MM.1S (cell line): ENCODE measurements at places on chromosomes 2 and 18.

GRCh38 chr18:76373297-76373696, 121.7 kb downstream of the ZNF516 start:
- DNase-seq: no peak

- DNase-seq: no peak
Measured at GRCh38 chr2:100214265-100214971, 72.0 kb upstream of the AFF3 start.

DNA sequence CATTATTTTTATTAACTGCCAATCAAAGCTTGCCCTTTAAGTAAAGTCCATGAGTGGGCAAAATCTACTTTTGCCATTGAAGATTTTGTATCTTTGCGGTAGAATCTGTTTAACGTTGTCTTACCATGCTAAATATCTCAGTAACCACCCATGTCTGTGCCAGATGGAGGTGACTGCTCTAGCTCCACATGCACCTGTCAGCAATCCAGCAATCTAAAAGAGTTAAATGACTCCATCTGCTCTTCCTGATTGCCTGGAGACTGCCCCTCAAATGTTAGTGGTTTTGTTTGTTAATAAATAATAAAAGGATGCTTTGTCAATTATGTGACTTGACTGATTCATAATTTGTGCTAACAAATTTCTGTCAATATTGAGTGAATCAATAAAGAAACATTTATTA, 141.7 kb downstream of the RBM43 start:
- no peak for DNase-seq

GRCh38 chr2:15299904-15300520, 261.1 kb downstream of the NBAS start:
- no peak for DNase-seq

DNA sequence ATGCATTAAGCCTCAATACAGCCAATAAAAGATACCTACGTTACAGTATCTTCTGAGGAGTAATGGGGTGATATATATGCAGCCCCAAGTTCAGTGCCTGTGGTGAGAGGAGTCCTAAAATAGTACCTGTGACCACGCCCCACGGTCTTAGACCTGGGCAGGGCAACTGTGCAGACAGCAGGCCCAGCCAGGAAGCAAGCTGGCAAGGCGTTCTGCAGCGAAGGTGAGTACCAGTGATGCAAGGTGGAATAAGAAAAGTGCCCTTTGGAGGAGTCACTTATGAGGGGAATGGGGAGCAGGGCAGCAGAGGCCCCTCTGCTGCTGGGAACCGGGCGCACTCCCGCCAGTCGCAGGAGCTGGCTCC, 12.7 kb upstream of the MAP3K2 start:
- DNase-seq: peak; percentile 30

DNA sequence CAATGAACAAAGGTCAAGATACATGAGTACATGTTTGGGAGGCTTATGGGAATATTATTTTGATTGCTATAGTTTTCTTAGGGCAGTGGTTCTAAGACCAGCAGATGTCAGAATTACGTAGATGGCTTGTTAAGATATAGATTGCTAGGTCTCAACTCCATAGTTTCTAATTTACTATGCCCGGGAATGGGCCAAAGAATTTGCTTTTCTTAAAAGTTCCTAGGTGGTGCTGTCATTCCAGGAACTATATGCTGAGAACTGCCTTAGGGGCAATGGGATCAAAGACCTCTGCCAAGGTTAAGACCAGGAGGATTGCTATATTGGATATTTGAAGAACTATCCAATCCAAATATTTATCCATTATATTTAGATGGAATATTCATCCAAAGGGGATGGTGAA, 141.8 kb downstream of the FSIP2 start:
- no peak for DNase-seq

DNA sequence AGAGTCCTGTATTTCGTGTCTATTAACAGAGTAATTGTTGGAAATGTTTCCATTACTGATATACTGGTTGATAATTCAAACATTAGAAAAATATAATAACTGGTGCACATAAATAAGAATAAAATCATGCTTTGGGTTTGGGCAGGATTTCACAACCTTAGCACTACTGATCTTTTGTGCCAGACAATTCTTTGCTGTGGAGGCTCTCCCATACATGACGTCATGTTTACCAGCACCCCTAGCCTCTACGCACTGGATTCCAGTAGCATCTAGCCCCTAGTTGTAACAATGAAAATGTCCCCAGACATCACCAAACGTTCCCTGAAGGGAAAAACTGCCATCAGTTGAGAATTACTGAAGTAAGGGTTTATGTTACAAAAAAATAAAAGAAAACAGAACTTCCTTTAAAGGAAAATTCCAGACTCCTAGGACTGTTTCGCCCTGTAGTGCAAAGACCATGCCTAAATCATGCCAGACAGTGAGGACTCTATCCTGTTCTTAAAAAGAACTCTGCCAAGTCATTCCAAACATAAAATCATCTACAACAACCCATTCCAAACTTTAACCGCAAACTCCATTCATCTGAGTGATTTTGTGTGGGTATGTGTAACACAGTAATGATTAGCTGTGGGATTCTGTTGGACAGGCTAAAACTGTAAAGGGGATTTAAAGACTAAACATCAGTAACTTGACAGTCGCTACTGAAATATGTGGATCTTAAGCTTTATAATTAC, 313.4 kb upstream of the CCDC68 start:
- no peak for DNase-seq

DNA sequence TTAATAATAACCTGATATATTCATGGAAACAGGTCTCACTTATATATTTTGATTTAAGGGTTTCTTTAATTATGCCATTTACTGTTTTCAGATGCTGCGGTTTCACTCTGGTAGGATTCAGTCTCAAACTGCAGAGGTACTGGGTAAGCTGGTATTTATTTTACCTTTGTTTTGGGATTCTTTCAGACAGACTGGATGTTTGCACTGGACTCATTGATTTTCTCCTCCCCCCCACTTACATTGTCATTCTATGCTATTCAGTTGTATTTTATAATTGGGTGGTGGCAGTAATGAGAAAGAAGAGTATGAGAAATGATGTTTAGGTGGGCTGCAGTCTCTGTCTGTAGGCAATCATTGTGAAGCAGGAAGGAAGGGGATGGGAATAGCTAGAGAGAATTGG, 155.6 kb downstream of the AQP4 start:
- DNase-seq: no peak

GRCh38 chr2:195343540-195343939, 313.5 kb upstream of the SLC39A10 start:
- no peak for DNase-seq
